Activated CD4-positive, CD25-positive, alpha-beta regulatory T cell (primary cell): ENCODE measurements at places on chromosomes 5 and 9.

DNA sequence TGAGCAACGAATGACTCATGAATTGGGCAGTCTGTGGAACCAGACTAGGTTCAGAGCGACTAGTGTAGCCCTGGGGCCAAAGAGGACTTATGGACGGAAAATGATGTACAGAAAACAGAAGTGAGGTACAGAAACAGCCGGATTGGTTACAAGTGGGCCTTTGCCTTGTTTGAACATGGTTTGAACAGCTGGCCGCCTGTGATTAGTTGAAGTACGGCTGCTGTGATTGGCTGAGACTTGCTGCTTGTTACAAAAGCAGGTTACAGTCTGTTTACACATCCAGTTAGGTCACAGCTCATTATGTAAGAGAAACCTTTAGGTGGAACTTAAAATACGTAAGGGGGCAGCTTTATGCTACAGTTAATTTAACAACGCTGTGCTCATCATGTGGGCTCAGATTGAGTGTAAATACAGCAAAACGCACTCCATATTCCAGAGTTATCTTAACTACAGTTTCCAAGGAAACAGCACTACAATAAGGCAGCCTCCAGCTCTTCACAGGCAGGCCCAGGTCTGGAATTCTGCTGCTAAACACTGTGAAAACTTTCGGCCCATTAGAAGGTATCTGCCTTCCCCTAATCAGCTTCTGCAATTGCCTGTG is 6.5 kb downstream of the AMACR start:
- DNase-seq, result no peak

DNA sequence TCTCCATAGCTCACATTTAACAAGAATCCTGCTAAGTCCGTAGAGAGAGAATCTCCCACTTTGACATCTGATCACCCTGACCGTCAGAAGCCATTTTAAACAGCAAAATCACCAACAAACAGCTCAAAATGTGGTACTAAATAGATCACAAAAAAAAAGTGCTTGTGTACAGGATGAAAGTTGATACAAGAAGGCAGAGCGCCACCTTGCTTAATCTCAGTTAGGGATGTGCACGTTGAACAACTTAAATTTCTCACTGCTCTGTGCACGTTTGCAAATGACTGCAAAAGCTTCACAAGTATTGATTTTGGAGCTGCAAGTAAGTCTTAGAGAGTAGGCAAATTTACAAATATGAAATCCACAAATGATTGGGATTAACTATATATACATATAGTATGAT is 63.1 kb upstream of the NREP start:
- DNase-seq, result no peak

DNA sequence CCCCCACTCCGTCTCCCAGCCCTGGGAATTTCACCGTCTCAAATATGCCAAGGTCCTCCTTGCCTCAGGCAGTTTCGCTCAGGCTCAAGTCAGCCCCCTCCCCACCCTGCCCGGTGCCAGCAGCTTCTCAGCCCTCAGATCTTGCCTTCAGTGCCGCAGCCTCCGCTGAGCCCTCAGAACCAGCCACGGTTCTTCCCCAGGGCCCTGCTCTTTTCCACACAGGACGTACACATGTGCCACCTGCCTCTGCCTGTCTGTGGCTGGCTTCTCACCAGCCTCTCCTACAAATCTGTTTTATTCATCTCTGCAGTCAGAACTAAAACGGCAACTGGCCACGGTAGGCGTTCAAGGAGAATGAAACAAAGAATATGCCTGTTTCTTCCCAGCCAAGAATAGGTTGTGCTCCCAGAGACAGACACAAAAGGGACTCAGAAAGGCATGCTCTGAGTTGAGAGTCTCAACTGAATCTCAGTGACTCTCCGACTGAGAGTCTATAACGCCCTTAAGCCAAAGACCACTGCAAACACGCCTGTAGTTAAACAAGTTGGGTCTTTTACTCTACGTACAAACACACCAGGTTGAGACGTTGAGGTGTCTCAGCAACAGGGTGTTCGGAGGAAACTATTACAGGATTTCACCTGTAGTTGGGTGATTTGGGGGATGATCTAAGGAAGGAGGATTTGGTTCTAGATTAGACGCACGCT is 10.6 kb upstream of the GRIN1 start:
- DNase-seq, result no peak

GRCh38 chr5:40681363-40682153 is 1.8 kb downstream of the PTGER4 start:
- DNase-seq, result no peak

GRCh38 chr5:176725521-176726280 is 78.4 kb downstream of the TSPAN17 start:
- no peak for DNase-seq

- DNase-seq, result no peak
Observed at GRCh38 chr5:109307456-109307855, 102.3 kb downstream of the PJA2 start.

- DNase-seq, result no peak
Observed at GRCh38 chr5:39159811-39160490, 59.4 kb downstream of the FYB1 start.

DNA sequence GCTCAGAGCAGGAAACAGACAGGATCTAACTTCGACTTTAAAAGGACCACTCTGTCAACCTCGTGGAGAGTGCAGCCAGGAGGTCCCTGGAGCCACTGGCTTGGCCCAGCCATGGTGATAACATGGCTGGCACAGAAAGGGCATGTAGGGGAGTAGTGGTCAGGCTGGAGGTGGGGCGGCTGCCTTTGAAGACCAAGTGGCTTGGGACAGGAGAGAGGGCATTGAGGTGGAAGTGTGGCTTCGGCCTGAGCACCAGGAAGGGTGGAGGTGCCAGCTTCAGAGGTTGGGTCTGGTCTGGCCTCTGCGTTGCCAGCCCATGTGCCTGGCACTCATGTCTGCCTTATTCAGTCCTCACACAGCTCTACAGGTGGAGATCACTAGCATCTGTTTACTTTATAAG is 270.0 kb downstream of the NSG2 start:
- no peak for DNase-seq

DNA sequence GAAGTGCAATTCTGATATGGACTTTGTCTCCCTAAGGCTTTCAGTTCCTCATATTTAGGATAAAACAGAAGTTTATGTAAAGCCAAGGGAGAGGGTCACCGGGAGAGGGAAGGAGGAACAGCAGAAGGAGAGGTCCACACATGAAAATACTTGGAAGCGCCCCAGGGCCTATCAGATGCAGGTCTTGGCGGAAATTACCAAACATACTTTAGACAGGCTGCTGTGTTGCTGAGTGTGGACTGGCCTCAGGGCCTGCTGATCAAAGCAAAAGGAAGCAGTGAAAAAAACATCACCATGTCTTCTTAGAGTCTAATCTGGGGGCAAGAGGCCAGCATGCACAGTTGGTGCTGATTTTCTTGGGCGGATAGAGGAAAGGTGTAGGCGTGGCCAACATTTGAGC is 14.1 kb upstream of the NTRK2 start:
- no peak for DNase-seq

DNA sequence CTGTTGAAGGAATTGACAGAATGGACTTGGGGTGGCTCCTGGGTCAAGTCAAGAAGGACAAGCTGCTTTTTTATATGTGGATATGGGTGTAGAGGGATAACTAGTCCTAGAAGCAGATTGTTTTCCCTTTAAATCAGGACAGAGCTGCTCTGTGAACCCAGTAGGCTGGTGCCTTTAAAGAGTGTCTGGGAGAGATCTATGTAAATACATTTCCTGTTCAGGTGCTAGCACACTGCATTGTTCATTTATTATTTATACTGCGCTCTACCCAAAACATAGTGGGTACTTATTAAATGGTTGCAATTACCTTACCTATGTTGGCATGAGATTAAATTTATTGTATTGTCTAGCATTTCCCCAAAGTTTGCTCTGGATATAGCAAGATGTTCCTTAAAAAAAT is 86.6 kb upstream of the EQTN start:
- no peak for DNase-seq

GRCh38 chr5:150122158-150122510 is 33.5 kb downstream of the PDGFRB start:
- no peak for DNase-seq

- DNase-seq, result no peak
Observed at GRCh38 chr5:180323941-180324600, 29.1 kb downstream of the GFPT2 start.

DNA sequence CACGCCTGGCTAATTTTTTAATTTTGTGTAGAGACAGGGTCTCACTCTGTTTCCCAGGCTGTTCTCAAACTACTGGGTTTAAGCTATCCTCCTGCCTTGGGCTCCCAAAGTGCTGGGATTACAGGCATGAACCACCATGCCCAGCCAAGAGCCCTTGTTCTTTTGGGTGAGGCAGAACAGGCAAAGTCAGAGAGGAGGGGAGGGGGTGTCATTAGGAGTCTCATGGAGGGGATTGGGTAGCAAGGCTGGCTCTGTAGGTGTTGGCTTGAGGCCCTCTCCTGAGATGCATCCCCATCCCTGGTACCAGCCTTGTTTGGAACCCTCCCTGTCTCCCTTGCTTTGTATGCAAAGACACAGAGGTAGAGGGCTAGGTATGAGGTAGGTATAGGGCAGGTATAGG is 24.1 kb downstream of the GSN start:
- DNase-seq, result no peak

GRCh38 chr9:120107138-120107537 is 472.8 kb downstream of the CDK5RAP2 start:
- no peak for DNase-seq

- no peak for DNase-seq
Observed at GRCh38 chr9:14451949-14452348, 138.0 kb upstream of the NFIB start.

- no peak for DNase-seq
Observed at GRCh38 chr9:78399153-78399552, 102.2 kb downstream of the PSAT1 start.

DNA sequence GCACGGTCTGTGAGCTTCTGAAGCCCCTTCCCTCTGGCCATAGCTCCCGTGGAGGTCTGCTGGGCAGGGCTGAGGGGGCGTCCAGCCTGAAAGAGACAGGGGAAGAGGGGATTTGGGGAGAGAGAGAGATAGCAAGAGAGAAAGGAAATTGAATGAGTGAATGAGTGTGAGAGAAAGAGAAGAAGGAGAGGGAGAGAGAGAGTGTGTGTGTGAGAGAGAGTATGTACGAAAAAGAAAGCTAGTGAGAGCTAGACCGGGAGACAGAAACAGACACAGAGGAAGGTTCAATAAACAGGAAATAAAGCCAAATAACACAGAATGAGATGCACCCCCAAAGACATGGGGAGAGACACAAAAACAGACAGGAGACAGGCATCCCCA is 37.4 kb downstream of the PAX5 start:
- DNase-seq, result no peak

- DNase-seq, result no peak
Observed at GRCh38 chr5:72540759-72541438, 33.7 kb upstream of the ZNF366 start.

DNA sequence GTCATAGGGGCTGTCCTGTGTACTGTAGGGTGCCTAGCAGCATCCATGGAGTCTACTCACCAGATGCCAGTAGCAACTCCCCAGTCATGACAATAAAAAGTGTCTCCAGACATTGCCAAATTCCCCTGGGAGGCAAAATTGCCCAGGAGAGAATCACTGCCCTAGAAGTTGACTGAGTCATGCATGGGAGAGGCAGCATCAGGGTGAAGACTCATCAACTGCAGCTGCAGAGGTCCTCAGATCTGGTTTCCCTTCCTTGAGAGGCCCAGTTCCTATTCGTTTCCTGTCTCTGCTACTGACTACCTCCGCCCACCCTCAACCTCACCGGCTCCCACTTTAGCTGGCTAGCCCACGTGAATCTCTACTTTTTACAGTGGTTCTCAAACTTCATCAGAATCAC is 88.6 kb upstream of the AGXT2 start:
- DNase-seq, result no peak

GRCh38 chr9:36007316-36007708 is 29.4 kb upstream of the RECK start:
- no peak for DNase-seq

DNA sequence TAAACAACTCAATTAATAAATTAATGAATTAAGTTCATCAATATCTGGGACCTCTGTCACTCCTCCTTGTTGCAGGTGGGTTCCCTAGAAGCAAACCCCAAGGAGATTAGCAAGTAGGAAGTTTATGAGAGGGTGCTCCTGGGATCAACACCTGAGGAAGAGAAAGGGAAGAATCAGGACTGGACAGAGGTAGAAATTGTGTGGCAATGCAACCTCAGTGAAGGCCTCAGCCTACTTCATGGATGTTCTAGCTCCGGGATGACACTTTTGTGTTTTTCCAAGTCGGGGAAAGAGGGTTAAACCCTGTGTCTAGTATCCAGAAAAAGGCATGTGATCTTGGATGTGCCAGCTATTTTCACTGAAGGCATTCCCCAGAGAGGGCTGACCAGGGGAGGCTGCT is 23.2 kb downstream of the MAMDC2 start:
- DNase-seq, result no peak

- no peak for DNase-seq
Observed at GRCh38 chr5:110086658-110087388, 397.1 kb downstream of the MAN2A1 start.

DNA sequence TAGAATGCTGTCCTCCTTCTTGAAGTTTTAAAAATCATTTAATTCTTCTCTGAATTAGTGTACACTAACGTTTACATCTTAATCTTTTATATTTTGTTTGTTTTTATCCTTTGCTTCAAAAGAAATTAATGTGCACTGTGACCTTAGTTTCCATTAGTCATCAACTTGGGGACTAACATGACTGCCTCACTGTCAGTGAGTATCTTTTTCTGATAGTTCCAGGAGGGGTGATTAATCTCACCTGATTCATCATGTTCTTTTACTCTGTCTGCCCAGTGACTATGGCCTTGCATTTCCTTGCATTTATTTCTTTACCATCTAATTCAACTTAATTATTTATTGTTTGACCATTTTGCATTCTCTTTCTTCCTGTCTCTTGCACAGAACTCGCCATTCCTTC is 33.4 kb upstream of the NR3C1 start:
- no peak for DNase-seq

DNA sequence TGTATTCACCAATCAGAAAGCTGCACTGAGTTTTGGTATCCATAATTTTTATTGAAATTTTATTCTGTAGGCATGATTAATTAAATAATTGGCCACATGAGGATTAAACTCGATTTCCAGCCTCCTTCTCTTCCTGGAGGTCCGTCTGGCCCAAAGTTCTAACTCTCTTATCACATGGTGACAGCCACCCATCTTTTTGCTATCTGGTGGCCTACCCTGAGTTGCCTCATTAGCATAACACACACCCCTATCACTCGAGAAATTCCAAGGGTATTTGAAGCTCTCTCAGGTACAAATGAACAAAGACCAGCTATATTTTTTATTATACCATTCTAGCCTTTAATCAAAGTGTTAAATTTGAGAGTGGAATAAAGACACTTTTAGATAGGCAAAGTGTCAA is 57.7 kb downstream of the APC start:
- DNase-seq, result no peak

GRCh38 chr9:18122171-18122570 is 351.8 kb upstream of the ADAMTSL1 start:
- no peak for DNase-seq

GRCh38 chr5:105872569-105873270 is 1798.0 kb downstream of the EFNA5 start:
- DNase-seq, result no peak

DNA sequence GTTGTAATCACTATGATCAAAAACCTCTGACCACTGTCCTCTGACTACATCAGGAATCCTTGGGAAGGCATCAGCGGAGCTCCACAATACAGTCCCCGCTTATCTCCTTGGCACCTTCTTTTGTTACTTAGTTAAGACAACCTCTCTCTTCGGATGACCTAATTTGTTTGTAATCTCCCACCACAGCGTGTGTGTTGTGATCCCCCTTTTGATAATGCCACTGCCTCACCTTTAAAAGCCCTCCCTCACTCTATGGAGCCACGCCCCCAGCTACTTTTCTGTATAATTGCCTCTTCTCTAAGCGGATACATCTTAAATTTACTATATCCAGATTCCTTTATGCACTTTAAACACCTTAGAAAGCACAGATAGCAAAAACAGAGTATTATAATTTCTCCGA is 35.9 kb downstream of the OR2Y1 start:
- DNase-seq, result no peak

- no peak for DNase-seq
Observed at GRCh38 chr5:126271141-126271540, 152.1 kb upstream of the GRAMD2B start.
